Stimulated activated CD8-positive, alpha-beta memory T cell treated with anti-CD3 and anti-CD28 coated beads, Interleukin-15, amount 100 ng/mL, for 4 hours (primary cell): ENCODE measurements at places on chromosomes 2 and 18.

DNA sequence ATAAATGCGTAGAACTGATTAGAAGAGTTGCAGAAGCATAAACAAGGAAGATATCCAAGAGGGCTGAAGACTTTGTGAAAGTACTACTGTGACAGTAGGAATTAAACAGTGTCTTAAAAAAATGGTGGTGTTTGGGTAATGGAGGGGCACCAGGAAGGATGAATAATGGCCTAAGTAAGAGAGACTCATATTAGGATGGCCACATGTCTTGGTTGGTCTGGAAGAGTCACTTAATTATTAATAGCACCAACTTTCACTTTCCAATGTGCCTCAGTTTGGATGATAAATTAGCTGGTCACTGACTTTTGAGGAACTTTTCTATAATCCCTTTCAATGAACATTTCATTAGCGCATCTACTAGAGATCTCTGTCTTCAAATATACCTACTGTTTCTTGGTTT is 372.2 kb downstream of the NYAP2 start:
- DNase-seq = no peak

DNA sequence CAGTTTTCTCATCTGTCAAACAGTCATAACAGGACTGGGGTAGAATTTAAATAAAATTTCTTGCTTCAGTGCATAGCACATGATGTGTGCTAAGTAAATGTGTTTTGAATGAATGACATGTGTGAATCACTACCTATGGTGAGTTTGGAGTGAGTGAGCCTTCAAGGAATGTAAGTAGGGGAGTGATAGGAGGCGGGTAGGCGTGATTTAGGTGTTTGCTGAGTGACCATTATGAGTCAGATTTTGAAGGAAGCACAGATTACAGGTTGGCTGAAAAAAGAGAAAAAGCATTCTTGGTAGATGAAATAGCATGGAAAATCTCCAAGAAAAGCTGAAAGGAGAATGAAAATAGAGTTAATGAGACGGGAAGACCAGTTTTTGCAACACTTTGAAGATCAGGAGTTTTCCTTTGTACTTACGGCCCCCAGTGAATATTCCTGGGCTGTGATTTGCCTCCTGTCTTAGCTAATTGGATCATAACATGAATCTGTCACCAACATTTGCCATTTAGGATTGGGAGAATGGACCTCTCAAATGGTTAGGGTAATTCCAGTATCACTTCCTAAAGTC is 136.9 kb upstream of the GATA6 start:
- no peak for DNase-seq

GRCh38 chr2:239401881-239402233 is 1.0 kb upstream of the HDAC4 start:
- DNase-seq = no peak

DNA sequence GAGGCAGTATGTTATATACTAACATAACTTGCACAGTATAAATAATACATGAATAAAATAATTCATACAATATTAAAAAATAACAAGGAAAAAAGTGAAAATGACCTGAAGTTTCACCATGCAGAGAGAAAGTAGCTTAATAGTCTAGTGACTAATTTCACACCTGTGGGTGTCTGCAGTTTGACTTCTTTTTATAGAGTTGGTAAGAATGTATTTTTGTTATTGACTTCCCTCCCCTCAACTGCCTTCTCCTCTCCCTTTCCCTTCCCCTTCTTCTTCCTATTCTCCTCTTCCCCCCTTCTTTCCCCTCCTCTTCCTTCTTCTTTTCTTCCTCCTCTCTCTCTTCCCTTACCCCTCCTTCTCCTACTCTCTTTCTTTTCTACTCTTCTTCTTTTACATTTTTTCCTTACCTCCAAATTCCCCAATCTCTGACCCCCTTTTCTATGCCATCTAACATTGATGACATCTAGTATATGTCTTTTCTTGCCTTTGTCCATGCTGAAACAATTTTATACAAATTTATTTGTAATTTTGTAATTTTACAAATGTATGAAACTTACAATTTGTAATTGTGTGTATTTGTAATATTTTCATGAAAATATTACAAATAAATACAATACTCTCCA is 3.1 kb downstream of the DNAH6 start:
- DNase-seq = no peak

DNA sequence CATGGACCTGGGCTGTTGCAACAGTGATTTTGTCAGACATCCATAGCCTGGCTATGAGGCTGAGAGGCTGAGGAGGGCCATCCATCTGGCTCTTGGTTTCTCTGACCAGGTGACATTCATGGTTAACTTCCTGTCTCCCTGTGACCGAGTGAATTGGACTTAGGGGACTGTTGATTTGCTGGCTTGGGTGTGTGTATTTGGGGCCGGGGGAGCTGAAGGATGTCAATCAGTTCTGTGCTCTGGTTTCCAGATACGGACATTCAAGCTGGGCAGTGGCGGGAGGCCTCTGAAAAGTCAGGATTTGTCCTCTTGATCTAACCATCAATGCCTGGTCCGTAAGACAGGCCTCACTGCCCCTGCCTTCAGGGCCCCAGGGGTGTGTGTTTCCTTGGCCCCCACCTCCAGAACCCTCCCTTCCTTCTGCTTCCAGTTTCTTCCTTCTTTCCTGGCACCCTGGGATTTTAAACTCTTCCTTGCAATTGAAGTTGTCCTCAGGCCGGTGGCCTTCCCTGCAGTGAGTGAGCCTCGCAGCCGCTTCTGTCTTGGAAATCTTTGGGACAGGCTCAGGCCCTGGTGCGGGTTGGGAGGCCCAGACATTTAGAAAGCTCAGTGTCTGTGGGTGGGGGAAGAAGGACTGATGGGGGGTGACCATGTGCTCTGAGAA is 54.7 kb upstream of the HAAO start:
- DNase-seq = no peak

DNA sequence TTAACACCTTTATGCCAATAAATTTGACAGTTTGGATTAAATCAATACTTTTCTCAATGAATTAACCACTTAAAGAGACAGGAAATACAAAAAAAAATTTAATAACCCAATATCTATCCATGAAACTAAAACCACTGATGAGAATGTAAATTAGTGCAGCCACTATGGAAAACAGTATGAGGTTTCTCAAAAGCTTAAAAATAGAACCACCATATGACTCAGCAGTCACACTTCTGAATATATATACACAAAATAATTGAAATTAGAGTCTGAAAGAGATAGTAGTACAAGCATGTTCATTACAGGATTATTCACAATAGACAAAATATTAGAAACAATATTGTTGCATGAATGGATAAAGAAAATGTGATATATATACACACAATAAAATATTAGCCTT is 382.1 kb upstream of the SETBP1 start:
- DNase-seq = no peak

- no peak for DNase-seq
Measured at GRCh38 chr2:42331569-42332284, 29.3 kb downstream of the COX7A2L start.

- DNase-seq = no peak
Measured at GRCh38 chr2:118050386-118050785, 36.5 kb upstream of the CCDC93 start.

GRCh38 chr2:64220894-64221617 is 76.8 kb upstream of the PELI1 start:
- DNase-seq = no peak

DNA sequence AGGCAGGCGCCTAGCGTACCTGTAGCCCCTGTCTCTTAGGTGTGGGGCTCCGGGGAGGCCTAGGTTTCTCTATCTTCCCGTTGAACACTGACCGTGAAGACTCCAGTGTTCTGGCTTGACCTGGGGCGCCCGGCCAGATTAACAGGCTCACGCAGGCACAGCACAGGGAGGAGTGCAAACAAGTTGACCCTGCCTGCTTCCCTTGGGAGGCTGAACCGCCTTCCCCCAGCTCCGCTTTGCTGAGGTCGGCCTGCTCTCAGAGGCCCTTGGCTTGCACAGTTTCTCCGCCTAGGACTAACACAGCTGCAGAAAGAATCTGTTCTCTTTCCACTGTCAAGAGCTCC is 567 bp downstream of the PCYOX1 start:
- no peak for DNase-seq

DNA sequence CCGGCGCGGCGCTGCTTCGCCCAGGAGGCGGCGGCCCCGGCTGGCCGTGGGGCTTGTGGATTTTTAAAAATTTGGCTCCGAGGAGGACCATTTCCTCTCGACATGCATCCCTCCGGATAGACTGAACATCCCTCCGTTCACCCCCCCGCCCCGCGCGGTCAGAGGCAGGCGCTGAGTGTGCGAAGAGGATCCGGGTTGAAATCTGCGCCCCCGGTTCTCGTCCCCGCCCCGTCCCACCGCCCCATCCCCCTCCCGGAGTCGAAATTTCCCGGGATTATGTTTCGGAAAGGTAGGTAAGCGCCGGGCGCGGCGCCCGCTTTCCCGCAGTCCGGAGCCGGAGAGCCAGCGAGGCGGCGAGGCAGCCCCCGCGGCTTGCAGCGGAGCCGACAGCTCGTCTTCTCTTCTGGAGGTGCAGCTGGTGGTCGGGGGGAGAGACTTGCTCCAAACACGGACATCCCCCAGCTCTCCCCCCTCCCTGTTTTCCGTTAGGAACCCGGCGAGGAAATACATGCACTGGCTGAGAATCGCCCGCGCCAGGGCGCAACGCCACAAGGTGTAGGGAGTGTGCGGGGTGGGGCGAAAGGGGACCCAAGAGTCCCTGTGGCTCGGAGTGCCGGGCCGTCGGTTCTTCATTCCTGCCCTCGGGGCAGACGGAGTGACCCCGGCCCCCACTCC is at the start of gene PRKCE:
TSS of gene PRKCE (plus strand) at position 261 of the 675 bp plus-strand sequence.
- DNase-seq = peak; percentile 6
